ENCODE measurements at places on chromosomes 7 and 10.

- no peak for DNase-seq
These were observed 853.8 kb downstream of the GRM8 start for GRCh38 chr7:126398851-126399529.

- DNase-seq, result no peak
These were observed 34.7 kb downstream of the CPED1 start for GRCh38 chr7:121023194-121023593.

DNA sequence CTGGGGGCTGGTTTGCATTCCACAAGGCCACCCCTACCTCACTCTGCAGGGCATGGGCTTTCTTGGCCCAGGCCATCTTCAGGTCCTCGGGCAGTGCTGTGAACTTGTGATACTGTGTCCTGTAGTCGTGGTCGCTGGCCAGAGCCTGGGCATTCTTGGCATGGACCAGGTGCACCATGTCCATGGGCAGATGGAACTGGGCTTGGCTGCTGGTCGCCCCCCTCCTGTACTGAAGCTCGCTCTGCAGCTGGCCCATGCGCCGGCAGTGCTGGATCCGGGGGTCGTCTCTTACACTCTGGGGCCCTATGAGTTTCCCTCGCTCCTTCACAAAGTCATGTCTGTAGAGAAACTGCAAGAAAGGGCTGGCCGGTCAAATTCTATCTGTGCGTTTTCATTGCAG is 51.7 kb downstream of the HABP2 start:
- DNase-seq, result no peak

DNA sequence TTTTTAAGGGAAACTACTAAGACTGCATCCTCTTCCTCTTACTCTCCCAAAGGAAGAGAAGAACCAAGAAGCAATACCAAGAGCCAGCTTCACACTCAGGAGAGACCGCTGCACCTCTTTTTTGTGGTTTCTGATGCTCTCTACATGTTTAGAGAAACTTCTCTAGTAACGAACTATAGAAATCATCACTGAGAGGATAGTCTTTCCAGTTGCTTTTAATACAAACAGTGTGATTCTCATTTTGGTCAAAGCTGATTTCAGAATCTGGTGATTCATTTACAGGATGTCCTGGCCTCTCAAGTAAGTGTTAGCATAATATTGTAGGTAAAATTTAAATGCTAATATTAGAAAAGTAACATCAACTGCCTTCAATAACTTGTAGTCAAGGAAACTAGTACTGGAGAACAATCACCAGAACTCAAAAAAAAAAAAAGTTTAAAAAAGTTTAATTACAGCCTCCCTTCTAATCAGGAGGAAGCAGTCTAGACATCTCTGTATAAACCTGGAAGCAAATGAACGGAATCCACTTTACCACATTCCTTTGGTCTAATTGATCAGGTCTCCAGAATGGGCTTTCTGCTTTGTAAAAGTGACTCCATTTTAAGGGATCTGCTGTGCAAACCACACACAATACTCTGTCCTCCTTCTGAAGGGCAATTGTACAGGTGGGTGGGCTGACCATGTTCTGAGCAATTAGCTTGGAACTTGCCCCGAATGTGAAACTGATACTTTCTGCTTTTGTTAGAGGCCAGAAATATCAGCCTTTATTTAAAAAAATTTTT is 3.0 kb downstream of the LAMB1 start:
- DNase-seq, result no peak

GRCh38 chr10:116723428-116724281 is 18.7 kb downstream of the HSPA12A start:
- no peak for DNase-seq

DNA sequence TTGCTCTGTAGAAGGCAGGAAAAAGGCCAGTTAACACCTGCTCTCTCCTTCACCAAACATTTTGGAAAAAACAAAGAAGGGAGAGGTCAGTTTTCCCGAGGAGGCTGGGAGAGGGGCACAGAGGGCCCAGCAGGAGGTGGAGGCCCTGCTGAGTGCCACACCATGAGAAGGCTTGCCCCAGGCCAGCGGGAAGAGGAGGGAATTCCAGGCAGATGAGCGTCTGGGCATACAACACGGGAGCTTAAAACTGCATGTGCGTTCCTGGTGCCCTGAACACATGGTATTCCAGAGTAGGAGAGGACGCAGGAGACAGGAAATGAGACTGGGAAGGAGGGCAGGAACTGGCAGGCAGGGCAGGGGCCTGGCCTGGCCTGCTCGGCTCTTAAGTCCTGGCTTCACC is 182.4 kb downstream of the CCDC3 start:
- DNase-seq, result no peak

DNA sequence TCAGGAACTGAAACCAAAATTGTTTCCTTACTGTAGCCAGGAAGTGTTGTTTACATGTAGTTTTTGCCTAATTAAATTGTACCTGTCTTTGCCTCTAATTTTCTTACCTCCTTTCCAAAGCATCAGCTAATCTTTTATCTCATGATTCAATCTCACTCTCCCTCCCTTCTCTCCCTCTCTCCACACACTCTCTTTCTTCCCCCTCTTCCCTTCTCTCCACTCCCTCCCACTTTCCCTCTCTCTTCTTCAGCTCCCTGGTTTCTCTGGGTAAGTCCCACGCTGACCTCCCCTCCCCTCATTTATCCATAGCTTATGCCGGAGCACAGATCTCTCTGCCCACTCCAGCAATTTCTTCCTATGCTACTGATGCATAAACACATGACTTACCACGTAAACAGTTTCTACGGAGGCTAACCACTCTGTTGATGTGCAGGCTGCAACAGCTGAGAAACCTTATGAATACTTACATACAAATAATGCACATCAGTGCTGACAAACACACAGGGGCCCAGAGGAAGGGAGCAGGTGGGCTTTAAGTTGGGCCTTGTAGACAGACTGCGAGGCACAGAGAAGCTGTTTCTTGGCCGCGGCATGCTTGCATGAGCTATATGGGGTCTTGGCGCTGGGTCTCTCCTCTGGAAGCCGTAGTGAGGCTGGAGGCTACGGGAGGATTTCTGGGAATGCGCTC is 174.4 kb upstream of the PLXNA4 start:
- no peak for DNase-seq

DNA sequence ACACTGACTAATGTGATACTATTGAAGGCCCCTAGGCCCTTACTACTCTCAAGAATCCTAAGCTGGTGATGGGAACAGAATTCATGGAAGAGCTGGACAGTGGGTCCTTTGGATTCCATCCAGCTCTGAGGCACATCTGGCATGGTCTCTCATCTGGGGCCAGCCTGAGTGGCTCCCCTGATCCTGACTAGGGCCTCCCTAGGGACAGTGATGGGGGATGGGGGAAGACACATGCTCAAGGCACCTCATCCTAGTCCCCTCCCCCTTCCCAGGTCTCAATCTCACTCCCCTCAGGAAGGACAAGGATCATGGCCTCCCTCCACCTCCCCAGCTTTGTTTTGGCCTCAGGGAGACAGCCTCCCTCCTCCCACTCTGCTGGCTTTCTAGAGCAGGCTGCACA is 1.8 kb downstream of the KCNIP2 start:
- DNase-seq, result no peak

- no peak for DNase-seq
These were observed 16.9 kb upstream of the OTUD1 start for GRCh38 chr10:23422003-23422411.

DNA sequence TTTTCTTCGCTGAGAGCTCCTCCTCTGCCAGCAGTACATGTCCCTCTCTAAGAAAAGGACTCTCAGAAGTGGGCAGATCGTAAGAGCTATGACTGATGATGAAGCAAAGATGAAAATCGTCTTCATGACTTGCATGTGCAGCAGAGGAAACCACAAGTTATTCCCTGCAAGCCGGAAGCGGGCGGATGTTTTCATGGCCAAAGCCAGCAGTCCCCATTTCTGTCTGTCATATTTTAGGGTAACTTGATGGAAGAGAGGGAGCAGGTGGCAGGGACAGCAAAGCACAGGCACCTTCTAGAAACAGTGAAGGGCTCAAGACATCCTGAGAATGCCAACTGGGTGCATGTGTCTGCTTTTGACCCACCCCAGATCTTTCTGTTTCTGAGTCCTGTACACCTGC is 19.9 kb downstream of the KLF6 start:
- DNase-seq, result no peak

DNA sequence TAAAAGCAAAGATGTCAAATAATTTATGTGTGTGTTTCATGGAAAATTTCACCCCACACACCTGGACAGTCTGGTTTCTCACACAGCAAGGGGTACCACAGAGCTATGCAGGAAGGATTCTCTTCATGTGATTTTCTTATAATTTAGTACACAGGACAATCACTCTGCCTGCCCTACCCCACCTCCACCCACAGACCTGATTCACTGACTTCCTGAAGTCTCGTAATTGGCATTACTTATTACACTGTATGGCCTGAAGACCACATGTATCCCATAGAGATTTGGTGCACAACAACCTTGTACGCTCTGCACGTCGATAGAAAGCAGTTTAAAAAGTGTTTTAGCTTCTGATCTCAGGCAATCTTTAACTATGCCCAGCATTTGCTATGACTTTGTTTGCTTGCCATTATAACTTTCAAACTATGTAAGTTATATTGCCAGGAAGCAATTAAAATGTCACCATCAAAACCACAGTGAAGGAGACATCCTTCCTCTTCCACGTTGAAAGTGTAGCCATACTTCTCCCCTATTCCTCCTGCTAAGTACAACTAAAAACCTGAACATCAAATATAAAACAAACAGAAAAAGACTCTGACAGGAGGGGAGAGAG is 279.4 kb upstream of the IMMP2L start:
- DNase-seq, result no peak

DNA sequence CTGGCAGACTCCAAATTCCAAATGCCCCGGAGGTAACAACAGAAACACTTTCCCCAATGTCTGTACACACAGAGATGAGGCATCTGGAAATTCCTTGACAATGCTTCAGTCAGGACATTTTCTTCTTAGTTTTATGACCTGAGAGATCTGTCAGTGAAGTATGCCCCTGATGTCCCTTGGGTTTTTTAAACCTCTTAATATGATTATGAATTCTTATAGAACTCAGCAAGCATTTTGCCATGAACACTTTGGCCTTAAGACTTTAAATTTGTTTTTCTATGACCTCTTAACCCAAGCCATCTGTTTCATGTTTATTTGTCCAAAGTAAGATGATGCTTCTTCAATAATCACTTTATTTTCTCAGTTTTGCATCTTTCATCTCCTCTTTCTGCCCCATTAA is 1206.2 kb downstream of the GATA3 start:
- no peak for DNase-seq

- DNase-seq, result no peak
These were observed 235.5 kb upstream of the MEOX2 start for GRCh38 chr7:15922002-15922401.

DNA sequence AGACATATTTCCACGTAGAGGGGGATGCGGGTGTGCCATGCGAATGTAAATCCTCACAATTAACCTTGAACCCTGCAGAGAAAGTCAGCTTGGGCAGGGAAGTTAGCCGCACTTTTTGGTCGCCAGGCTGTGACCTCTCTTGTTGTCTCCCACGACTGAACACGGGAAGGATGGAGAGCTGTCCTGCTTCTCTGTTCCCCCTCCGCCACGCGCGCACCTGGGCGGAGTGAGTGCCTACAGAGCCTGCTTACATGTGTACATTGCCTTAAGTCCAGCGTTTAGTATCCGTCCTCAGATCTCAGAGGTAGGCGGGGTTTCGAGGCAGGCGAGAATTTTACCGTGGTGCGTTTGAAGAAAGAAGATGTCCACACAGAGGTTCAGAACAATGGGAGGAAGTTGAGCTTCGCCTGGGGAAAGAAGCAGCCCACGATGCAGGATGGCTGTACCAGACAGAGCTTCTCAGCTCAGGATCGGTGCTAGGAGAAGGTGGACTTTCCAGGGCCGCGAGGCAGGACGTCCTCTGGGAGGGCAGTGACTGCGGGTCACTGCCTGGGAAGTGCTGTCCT is 482 bp upstream of the ERCC6 start:
- no peak for DNase-seq

DNA sequence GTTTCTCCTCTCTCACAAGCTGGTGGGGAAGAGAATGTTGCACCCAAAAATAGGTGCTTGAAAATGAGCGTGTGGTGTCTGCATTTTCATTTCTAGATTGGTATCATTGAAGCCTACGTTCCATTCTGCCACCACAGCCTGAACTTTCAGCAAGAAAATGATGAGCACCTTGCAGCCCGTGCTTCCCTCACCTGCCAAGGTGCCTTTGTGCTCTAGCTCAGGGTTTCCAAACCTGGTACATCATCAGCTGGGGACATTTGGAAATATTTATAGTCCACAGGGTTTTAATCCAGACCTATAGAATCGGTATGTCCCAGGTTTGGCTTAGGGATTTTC is 701.2 kb downstream of the AUTS2 start:
- DNase-seq, result no peak

DNA sequence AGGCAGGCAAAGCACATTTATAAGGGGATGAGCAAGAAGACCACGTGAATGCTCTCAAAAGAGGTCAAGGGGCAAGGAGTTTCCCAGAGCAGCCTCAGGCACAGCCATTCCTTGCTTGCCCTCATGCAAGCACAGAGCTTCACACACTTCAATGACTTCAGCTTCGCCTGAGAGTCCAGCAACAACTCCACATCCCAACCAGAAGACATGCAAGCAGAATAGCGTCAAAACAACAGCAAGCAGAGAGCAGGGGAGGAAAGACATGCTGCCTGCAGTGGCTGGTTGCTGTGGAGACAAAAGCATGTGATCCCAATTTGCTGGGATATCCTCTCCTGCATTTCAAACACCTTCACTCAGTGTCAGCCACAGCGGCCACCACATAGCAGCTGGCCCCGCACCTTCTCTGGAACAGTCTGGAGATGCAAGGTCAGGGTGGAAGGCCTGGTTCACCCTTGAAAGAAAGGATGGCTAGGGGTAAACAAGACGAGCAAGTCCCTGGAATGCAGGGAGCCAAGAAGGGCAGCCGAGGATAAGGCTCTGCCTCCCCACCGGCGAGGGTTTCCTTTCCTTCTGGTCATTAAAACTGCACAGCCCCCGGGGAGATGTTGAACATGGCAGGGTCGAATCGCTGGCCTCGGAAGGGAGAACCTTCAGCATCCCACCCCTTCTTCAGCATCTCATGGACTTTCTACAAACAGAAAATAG is 60.2 kb upstream of the CAMK2B start:
- DNase-seq, result no peak

GRCh38 chr7:75619636-75620035 is 119.1 kb downstream of the HIP1 start:
- no peak for DNase-seq

GRCh38 chr10:96896884-96897589 is 64.9 kb downstream of the LCOR start:
- DNase-seq, result no peak

DNA sequence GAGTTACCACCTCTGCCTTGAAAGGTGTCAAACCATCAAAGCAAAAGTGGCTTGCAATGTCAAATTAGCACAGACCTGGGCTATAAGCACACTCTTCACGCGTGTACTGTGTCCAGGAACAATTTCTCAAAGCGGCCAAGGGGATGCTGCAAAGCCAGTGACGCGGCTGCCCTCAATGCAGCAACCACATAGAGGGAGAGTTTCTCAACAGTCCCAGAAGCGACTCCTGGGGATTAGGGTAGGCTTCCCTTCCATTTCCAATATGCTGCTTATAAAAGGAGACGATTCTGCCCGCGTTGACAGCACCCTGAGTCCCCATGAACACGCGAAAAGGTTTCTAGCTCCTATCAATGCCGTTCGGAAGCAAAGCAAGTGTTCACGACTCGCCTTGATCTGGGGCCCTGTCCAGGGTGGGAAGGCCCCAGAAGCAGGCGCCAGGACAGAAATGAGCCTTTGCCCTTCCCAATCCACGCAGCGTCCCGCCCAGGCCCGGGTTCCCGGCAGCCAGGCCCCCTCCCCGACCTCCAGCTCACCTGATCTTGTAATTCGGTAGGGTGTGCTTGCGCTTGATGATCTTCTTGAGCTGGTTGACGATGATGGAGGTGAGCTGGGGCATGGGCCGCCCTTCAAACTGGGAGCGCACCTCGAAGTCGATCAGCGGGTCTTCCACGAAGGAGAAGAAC is 1.3 kb downstream of the PDZD8 start:
- DNase-seq, result no peak

GRCh38 chr10:31018962-31019361 is 12.7 kb downstream of the ZNF438 start:
- no peak for DNase-seq
